ENCODE measurements at places on chromosomes 5 and 9. TPM values are rescaled to one million over a fixed set of nuclear protein-coding genes. Genes with fewer than 3 reads are reported as not detected.

DNA sequence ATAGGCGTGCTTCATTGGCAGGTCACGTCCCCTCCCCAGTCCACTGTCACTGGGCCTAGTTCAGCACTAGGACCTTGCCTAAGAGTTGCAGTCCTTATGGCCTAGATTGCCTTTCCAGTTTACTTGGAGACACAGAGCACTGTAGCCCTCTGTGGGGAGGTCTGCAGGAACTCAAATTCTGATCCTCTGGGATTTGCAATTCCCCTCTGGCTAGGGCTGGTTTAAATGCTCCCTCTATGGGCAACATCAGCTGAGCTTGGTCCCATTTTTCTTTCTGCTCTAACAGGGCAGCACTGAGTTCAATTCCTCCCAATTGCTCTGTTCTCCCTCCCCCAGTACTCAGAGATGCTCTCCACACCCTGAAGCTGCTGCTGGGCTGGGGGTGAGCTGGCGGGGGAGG, 358.2 kb downstream of the HTR1A start:
- H3K4me3 ChIP-seq: no peak overlapping the region
- H3K27me3 ChIP-seq: no peaks in the 10 kb centered on the region
- no peak overlapping the region for H3K27ac ChIP-seq
- no peaks in the 10 kb centered on the region for H3K36me3 ChIP-seq

GRCh38 chr5:60649288-60649917, 50.6 kb downstream of the DEPDC1B start:
- no peak overlapping the region for H3K27ac ChIP-seq
- no peak for DNase-seq
- H3K36me3 ChIP-seq: no peaks in the 10 kb centered on the region
- H3K27me3 ChIP-seq: no peaks in the 10 kb centered on the region

Gene TMC1
- total RNA-seq: not detected

- H3K36me3 ChIP-seq: no peaks in the 10 kb centered on the region
- no peak for DNase-seq
- no peak overlapping the region for H3K4me3 ChIP-seq
- H3K4me1 ChIP-seq: no peaks in the 10 kb centered on the region
These were observed 308.8 kb upstream of the ADAMTS16 start for GRCh38 chr5:4831325-4831724.

GRCh38 chr5:127602481-127602880, 46.4 kb upstream of the CTXN3 start:
- no peak overlapping the region for H3K27ac ChIP-seq
- no peaks in the 10 kb centered on the region for H3K4me1 ChIP-seq
- H3K4me3 ChIP-seq: no peak overlapping the region
- H3K36me3 ChIP-seq: no peaks in the 10 kb centered on the region
- H3K27me3 ChIP-seq: no peaks in the 10 kb centered on the region

- no peak overlapping the region for H3K27ac ChIP-seq
- H3K36me3 ChIP-seq: peaks cover 83% of the 10 kb centered on the region
- DNase-seq: no peak
- H3K27me3 ChIP-seq: no peaks in the 10 kb centered on the region
- no peaks in the 10 kb centered on the region for H3K4me1 ChIP-seq
These were observed 58.1 kb downstream of the PPIP5K2 start for GRCh38 chr5:103178167-103178566.

Gene MYO10
- total RNA-seq: 51.5 TPM

Gene SAPCD2
- 0.86 TPM for total RNA-seq
